ENCODE measurements at places on chromosomes 4 and X.

- H3K27ac ChIP-seq = no peak overlapping the region
- H3K4me1 ChIP-seq = no peaks in the 10 kb centered on the region
- no peaks in the 10 kb centered on the region for H3K36me3 ChIP-seq
- H3K4me3 ChIP-seq = no peak overlapping the region
- no peak for DNase-seq
Measured at GRCh38 chrX:123331859-123332258, 147.8 kb downstream of the GRIA3 start.

DNA sequence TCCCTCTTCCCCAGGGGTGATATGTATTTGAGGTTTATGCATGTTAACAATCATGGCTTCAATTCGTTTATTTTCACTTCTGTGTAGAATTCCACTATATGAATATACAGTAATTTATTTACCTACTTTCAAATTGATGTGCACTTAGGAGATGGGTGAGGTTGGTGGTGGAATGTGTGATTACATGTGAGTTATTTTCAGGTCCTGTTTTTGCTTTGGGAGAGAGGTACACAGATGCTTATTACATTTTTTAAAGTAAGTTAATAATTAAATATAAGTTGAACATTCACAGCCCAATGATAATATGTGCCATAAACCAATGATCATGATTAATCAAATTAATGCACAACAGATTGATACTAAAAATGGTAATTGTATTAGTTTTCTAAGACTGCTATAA, 79.5 kb downstream of the SPRY1 start:
- H3K27me3 ChIP-seq = no peaks in the 10 kb centered on the region
- H3K27ac ChIP-seq = no peak overlapping the region
- H3K4me3 ChIP-seq = no peak overlapping the region
- H3K36me3 ChIP-seq = no peaks in the 10 kb centered on the region
- DNase-seq = no peak

DNA sequence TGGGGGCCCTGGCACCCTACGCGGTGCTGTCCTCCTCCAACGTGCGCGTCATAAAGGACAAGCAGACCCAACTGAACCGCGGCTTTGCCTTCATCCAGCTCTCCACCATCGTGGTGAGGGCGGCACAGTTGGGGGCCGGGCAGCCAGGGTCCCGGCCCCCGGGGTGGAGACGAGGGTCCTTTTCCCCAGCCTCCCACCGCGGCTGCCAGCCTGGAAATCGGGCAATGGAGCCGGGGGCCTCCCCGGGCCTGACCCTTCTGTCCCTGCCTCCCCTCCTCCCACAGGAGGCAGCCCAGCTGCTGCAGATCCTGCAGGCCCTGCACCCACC, 13.7 kb upstream of the UBA1 start:
- H3K36me3 ChIP-seq = peaks cover 6% of the 10 kb centered on the region
- H3K4me3 ChIP-seq = no peak overlapping the region
- DNase-seq = no peak
- no peaks in the 10 kb centered on the region for H3K27me3 ChIP-seq

GRCh38 chrX:66625525-66625924, 13.4 kb downstream of the EDA2R start:
- no peaks in the 10 kb centered on the region for H3K4me1 ChIP-seq
- H3K36me3 ChIP-seq = no peaks in the 10 kb centered on the region
- no peak overlapping the region for H3K4me3 ChIP-seq
- DNase-seq = no peak

DNA sequence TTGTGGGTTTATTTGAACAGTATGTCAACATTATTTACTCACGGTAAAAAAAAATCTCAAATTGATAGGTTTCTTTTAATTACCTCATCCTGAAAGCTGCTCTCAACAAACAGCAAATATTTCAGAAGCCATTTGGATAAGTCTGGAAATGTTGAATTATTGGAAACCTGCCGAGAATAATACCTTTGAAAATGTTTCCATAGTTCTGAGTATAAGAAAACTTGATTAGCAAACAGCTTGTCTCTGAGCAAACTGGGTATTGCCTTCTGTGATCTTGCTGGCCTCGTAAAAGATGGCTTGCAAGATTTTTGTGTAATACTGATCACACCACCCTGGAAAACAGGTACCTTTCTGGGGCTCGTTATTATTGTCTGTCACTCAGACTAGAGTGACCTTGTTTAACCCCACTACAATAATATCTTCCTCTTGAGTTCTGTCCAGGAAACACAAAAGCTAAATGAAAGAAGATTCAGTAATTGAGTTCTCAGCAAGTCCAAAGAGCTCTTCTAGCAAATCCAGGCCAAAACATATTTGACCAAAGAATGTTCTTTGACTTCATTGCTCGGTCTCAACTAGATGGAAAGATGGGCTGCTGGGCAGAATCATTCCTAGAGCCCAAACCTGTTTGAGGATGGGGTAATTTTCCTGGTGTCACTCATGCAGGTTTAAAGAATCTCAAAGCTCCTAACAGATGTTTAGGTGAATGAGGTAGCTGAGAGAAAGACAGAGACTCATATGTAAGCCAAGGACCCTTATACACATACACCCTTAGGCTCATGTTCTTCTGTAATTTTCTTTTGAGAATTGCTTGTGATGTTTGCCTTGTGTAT, 255.6 kb upstream of the JADE1 start:
- DNase-seq = no peak
- H3K27me3 ChIP-seq = no peaks in the 10 kb centered on the region
- H3K36me3 ChIP-seq = no peaks in the 10 kb centered on the region
- H3K4me1 ChIP-seq = peaks cover 23% of the 10 kb centered on the region
- H3K4me3 ChIP-seq = peak overlapping the region; percentile 56
- peak overlapping the region; percentile 91 for H3K27ac ChIP-seq

- no peak for DNase-seq
- no peak overlapping the region for H3K4me3 ChIP-seq
- no peaks in the 10 kb centered on the region for H3K4me1 ChIP-seq
Measured at GRCh38 chrX:50638123-50638522, 167.5 kb upstream of the DGKK start.

- no peak overlapping the region for H3K27ac ChIP-seq
- DNase-seq = no peak
- no peaks in the 10 kb centered on the region for H3K4me1 ChIP-seq
- H3K36me3 ChIP-seq = no peaks in the 10 kb centered on the region
- peaks cover 5% of the 10 kb centered on the region for H3K27me3 ChIP-seq
Measured at GRCh38 chrX:2513121-2513664, 12.4 kb upstream of the DHRSX start.

DNA sequence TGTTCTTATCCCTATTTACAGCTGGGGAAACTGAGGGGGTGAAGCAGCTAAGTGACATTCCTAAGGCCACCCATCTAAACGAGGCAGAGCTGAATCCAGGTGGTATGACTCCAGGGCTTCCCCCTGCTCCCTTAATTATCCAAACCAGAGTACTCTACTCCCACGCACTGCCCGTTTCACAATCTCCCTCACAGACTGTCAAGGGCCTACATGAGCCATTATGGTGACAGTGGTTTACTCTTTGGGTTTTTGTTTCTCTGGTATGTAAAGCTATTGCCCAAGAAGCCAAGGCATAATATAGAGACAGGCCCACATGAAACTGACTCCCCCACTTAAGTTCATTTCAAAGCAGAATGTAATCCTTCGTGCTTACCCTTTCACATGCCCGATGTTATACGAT, 95.1 kb downstream of the NHS start:
- DNase-seq = peak; percentile 67
- peaks cover 9% of the 10 kb centered on the region for H3K4me1 ChIP-seq
- no peaks in the 10 kb centered on the region for H3K27me3 ChIP-seq

GRCh38 chr4:16759931-16760582, 138.4 kb downstream of the LDB2 start:
- H3K27ac ChIP-seq = no peak overlapping the region
- H3K4me1 ChIP-seq = peaks cover 19% of the 10 kb centered on the region
- no peaks in the 10 kb centered on the region for H3K27me3 ChIP-seq
- no peak for DNase-seq

- H3K4me1 ChIP-seq = no peaks in the 10 kb centered on the region
- no peak for DNase-seq
- no peak overlapping the region for H3K4me3 ChIP-seq
- no peaks in the 10 kb centered on the region for H3K36me3 ChIP-seq
- H3K27ac ChIP-seq = no peak overlapping the region
Measured at GRCh38 chr4:70508801-70509200, 9.6 kb upstream of the AMTN start.

DNA sequence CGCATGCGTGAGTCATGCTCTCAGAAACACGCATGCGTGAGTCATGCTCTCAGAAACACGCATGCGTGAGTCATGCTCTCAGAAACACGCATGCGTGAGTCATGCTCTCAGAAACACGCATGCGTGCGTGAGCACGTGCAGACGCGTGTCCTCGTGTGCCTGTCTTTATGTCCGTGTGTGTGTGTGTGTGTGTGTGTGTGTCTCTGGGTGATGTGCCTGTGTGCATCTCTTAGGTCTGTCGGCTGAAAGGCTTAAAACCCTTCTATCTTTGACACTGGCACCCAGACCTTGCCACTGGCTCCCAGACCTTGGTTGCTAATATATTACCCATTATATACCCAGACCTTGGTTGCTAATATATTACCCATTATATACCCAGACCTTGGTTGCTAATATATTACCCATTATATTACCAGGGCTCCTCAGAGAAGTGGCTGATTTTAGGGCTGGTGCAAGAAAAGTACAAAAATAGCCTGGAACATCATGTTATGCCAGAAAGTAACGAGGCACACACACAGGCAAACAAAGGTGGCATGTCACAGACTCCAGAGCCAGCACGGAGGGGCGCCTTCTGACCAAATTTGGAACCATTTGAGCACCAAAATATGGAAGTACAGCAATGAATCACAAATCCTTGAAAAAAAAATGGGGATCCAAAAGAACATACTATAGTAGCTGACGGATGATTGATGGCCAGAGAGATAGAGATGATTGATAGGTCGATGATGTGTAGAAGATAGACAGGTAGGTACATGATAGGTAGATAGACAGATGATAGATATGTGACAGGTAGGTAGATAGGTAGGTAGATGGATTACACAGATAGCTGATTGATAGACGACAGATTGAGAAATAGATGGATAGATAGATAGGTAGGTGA, 19.2 kb upstream of the ADRA2C start:
- H3K4me3 ChIP-seq = no peak overlapping the region
- H3K27me3 ChIP-seq = peaks cover 22% of the 10 kb centered on the region
- H3K36me3 ChIP-seq = no peaks in the 10 kb centered on the region
- H3K4me1 ChIP-seq = no peaks in the 10 kb centered on the region
- H3K27ac ChIP-seq = no peak overlapping the region

- H3K27me3 ChIP-seq = no peaks in the 10 kb centered on the region
- no peaks in the 10 kb centered on the region for H3K4me1 ChIP-seq
- H3K36me3 ChIP-seq = no peaks in the 10 kb centered on the region
Measured at GRCh38 chr4:145797278-145797677, 117.3 kb downstream of the C4orf51 start.

DNA sequence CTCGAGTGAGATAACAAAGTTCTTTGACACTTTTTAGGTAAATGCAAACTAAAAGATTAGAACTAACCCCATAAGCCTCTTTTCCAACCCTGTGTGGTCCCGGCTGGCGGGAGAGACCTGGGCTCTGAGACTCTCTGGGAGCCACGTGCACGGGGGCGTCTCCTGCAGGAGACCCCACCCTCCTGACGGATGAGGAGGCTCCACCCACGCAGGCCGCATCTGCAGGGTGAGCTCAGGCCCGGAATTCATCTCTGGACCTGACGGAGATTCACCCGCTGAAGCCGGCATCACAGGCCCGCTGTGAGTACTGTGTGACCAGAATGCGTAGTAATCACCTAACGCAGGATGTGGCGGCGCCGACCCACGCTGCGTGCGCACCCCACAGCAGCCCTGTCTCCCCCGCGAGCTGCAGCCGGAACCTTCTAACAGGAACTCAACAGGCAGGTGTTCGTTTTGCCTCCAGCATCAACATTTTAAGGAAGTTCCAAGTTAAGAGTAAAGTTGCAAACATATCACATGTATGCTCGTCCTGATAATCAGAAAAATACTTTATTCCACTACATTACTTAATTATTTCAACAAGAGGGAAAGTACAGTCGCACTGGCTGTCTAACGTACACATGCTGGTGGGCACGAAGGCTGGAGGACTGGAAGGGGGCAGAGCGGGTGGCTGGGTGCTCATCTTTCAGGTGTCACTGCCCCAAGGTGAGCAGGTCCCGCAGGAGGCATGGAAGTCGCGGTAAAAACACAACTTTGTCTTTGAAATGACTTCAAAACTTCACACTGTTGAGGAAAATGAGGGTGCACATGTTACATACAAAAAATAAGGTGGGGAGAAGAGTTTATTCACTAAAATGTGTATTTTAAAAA, 44.5 kb downstream of the FGFRL1 start:
- no peak for DNase-seq
- H3K4me3 ChIP-seq = no peak overlapping the region

All from astrocyte (in vitro differentiated cells and primary cell).